ENCODE measurements at places on chromosomes 3 and 15. TPM values are rescaled to one million over a fixed set of nuclear protein-coding genes. Genes with fewer than 3 reads are reported as not detected.

DNA sequence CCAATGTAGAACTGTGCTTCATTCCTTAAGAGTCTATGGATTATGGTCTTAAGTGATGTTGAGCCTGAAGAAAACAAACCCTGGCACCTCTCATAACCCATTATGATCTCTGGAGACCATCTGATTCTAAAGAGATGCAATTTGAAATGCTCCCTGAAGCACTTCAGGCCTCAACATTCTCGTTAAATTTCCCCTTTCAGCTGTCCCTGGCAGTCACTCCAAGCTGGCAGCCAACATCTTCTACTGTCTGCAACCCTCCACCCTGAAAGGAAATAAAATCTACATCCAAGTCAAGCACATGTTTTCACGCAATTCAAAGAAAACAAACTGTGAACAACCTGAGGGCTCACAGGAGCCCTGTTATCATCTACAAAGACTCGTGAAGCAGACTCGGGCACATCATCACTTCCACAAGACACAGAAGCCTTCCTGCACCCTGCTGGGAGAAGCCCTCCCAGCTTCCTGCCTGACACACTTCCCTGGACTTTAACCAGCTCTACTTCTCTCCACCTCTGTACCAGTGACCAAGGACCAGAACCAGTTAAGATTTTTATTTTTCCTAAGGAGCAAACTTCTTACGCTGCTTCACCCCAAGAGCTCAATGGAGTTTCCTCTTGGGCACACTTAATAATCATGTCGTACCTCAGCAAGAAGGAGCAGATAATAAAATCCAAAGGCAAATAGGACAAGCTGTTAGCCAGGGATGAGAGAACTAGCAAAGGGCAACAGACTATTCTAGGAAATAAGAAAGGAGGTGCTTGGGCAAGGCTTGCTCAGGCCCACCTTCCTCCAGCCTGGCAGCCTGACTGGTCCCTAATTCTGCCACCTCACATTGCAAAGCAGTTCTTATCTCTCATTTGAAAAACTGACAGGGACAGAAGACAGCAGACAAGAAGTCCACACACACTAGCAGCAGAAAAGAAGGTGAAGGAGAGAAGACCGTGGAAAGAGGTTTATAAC, 67.1 kb downstream of the MAGI1 start:
- DNase-seq: no peak
- no peak overlapping the region for H3K4me3 ChIP-seq
- H3K27ac ChIP-seq: no peak overlapping the region
- no peaks in the 10 kb centered on the region for H3K36me3 ChIP-seq
- H3K4me1 ChIP-seq: peaks cover 1% of the 10 kb centered on the region
- peaks cover 2% of the 10 kb centered on the region for H3K27me3 ChIP-seq

DNA sequence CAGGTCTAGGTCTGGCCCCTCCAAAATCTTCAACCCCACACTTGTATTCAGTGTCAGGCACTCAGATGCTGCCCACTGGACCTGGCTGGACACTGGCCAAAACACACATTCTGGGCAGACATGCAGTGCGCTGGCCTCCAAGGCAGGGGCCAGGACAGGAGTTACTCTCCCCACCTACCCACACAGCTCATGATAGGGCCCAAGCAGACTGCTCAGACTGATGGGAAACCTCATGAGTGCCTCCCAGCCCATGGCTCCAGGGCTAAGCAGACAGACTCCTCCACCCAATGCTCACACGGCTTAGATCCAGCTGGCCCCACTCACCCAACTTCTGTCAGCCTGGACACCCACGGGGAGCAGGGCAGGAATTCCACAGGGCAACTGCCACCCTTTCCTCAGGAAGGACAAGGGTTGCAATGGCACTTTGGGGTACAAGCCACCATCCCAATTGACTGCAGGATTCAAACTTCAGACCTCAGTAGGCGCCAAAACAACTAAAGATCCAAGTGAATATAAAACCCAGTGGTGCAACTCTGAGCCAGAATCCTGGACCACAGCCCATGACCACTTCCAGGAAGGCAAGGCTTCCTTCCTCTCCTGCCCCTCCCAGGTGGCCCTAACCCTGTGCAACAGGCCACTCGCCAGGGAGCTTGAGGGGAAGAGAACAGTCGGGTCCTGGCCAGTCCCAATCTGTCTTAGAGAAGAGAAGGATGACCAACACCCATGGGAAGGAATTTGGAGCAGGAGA, 1.4 kb downstream of the LTF start:
- peaks cover 3% of the 10 kb centered on the region for H3K4me1 ChIP-seq
- no peak overlapping the region for H3K4me3 ChIP-seq
- no peak overlapping the region for H3K27ac ChIP-seq
- DNase-seq: no peak

DNA sequence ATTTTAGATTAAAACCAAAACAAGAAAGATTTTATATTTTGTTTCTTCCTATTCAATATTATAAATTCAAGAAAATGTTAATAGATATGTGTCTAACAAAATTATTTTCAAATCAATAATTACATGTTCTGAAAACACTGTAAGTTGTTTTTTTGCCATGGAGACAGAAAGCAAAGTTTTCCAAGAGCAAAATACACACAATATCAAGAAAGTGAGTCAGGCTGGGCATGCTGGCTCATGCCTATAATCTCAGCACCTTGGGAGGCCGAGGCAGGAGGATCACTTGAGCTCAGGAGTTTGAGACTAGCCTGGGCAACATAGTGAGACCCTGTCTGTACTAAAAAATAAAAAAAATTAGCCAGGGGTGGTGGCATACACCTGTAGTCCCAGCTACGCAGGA, 71.7 kb downstream of the TTC23 start:
- H3K27ac ChIP-seq: no peak overlapping the region
- peaks cover 26% of the 10 kb centered on the region for H3K4me1 ChIP-seq
- no peaks in the 10 kb centered on the region for H3K36me3 ChIP-seq
- H3K4me3 ChIP-seq: no peak overlapping the region
- peaks cover 4% of the 10 kb centered on the region for H3K27me3 ChIP-seq
- DNase-seq: no peak

- peaks cover 5% of the 10 kb centered on the region for H3K36me3 ChIP-seq
- H3K4me3 ChIP-seq: peak overlapping the region; percentile 78
- H3K27ac ChIP-seq: no peak overlapping the region
- peaks cover 19% of the 10 kb centered on the region for H3K4me1 ChIP-seq
- peaks cover 12% of the 10 kb centered on the region for H3K27me3 ChIP-seq
These were observed 603 bp downstream of the SLC7A14 start for GRCh38 chr3:170585008-170585936.

The NMNAT3 gene
- total RNA-seq: 0.61 TPM

The RBP2 gene
- not detected for total RNA-seq

The CRABP1 gene
- total RNA-seq: 314 TPM

The GOLGA8S gene
- total RNA-seq: not detected

The CCR1 gene
- total RNA-seq: not detected

Measured in glutamatergic neuron (in vitro differentiated cells).